ENCODE measurements at places on chromosomes 1 and 21.

- no peak for DNase-seq
Observed at GRCh38 chr1:77899647-77900320, 11.4 kb downstream of the NEXN start.

- DNase-seq, result peak; percentile 44
Observed at GRCh38 chr1:119613769-119614720, 34.0 kb downstream of the ZNF697 start.

DNA sequence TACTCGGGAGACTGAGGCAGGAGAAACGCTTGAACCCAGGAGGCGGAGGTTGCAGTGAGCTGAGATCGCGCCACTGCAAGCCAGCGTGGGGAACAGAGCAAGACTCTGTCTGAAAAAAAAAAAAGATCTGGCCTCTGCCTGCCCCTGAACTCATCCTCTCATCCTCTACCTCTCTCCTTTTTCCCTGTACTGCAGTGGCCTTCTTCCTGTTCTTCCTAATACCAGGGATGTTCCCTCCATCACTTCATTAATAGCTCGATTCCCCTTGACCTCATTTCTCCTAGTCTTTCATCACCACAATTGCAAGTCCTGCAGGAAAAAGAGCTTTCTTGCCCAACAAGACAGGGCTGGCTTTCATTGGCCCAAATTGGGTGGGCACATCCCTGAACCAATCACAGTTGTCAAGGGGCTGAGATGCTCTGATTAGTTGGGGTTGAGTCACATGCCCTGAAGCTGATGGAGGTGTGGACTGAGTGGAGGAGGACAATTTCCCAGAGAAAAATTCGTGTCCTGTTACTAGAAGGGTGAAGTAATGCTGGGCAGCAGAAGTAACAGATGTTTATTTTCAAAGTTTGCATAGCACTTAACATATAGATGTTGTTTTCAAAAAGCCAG is 86.8 kb upstream of the PUM1 start:
- no peak for DNase-seq

DNA sequence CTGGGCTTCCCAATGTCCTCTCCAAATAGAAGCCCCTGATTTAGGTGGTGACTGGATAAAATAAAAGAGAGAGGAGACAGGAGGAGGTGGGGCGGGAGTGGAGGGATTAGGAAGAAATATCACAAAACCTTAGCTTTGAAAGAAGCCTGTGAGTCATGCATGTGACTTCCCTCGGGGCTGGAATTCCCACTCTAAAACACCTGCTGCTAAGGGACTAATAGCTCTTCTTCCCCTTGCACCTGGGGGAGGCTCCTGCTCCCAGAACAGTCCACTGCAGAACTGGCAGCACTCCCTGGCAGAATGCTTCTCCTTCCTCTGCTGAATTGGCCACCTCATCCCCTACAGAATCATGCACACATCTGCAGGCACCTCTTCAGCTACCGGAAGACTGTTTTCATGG is 207.2 kb downstream of the ATG4C start:
- no peak for DNase-seq

GRCh38 chr1:185376840-185377635 is 60.0 kb upstream of the IVNS1ABP start:
- no peak for DNase-seq

DNA sequence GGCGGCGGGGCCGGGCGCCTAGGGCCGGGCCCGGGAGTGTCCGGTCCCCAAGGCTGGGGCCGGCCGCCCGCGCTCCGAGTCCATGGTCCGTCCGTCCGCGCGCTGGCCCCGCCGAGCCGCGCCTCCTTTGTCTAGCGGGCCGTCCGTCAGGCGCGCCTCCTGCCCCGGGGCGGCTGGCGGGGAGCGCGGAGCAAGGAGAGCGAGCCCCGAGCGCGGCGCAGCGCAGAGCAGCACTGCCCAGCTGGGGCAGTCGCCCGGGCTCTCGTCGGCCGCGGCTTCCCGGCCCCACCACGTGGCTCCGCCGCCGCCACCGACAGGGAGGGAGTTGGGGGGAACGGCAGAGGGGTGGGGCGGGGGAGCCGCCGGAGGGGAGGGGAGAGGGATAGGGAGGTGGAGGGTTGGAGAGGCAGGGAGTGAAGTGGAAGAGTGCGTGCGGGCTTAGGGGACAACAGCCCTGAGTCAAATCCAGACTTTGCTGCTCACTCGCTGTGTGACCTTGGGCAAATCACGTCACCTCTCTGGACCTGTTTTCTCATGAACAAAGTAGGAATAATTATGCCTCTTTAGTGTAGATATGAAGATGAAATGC is at the start of gene NKAIN1:
Gene NKAIN1, minus strand, starts transcription at position 235 of the 589 bp plus-strand sequence. CDS start 340 bp downstream, outside the sequence.
- no peak for DNase-seq

- DNase-seq, result peak; percentile 87
Observed at GRCh38 chr1:153536012-153536670, 350 bp upstream of the S100A6 start.

DNA sequence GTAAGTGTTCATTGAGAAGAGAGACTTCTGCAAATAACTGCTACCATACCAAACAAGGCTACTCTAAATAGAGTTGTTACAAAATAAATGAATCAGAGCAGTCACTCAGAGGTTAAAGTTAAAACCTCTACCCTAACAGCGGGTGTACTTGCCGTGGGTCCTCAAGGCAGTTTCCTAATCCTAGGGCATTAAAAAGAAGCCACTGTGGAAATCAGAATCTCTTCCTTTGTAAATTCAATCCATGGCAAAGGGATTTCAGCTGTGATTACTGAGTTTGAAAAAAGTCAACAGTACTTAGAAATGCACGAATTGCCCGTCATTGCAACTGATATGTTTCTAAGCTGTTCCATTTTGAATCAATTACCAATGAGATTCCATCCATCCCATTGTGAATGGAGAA is 13.5 kb downstream of the TBX15 start:
- DNase-seq, result no peak

DNA sequence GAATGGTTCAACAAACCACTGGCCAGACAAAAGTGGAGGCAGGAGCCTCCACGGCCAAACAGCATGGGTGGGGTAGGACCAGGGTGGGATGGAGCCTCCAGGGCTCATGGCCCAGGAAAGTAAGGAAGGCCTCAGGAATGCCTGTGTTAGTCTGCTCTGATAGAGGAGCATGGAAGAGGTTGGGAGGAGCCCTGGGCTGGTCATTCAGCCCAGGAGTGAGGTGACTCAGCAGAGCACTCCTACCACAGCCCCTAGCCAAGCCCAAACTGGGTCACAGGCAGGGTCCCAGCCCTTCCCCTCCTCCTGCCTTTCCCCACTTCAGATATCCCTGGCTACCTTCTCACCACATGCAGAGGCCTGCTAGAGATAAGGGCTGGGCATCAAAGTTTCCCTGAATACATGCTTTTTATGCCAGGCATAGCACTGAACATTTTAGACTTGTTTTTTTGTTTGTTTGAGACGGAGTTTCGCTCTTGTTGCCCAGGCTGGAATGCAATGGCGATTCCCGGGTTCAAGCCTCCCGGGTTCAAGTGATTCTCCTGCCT is 3.1 kb upstream of the SHISA4 start:
- DNase-seq, result no peak

- no peak for DNase-seq
Observed at GRCh38 chr1:67988066-67988465, 62.4 kb downstream of the DIRAS3 start.

DNA sequence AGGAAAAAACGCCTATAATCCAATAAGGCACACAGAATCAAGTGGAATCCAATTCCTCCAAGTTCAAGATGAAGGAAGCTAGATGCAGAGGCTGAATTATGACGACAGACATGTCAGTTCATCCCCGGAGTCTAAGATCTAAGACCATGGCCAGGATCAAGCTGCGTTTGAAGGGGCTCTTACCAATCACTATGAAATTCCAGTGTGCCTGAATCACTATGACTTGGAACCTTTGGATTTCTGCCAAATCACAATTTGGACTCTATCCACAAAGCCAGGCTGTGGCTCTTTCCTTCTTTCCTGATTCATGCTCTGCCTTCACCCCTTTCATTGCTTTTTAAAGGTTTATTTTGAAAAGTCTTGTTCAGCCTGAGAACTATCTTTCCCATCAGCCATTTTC is 17.1 kb downstream of the OLIG2 start:
- DNase-seq, result no peak

DNA sequence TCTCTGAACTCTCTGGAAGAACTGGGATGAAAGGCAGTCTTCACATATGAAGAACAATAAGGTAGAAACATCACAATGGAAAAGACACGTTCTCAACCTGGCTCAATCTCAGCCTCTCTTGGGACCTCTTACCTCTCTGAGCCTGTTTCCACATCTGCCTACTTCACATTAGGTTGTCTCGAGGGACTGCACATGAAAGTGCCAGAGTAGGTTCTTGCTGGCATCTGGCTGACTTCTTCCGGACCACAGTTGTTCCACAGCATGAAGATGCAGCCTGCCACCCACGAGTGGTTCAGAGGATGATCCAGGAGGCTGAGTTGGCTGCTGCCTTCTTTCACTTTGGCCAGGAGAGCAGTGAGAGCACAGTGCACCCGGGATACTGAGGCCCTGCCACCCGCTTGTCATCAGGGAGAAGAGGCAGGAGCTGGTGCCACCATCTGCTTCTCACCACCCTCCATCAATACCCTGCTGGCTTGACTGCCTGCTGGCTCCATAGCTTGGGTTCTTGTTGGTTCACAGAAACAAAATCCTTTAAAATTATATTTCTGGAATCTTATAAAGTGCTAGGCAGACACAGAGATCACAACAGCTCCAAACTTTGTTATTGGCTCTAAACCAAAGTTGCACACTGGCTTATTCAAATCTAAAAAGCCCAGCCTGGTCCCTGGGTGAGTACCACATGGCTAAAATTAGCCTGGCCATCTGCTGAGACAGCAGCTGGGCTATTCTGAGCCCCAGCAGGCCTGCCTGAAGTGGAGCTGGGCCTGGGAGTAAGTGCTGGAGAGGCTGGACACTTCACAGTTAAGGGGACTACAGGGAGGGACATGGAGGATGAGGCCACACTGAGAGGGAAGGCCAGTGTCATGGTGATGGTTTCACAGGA is 46.9 kb upstream of the LIN9 start:
- no peak for DNase-seq

DNA sequence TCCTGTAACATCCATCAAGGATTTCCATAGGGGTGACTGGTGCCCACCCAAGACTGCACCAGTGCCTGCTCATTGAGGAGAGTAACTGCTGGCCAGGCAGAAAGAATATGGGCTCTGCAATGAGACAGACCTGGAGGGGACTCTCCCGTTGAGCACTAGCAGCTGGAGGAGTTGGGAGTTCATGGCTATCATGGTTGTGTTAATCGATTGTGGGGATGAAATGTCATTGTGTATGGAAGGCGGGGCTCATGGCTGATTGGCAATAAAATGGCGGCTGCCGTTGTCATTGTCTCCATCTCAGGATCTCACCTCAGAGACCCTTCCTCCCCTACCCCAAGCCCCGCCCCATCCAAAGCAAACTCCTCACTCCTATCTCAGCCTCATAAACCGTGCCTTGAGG is 3.9 kb downstream of the TMEM125 start:
- no peak for DNase-seq

DNA sequence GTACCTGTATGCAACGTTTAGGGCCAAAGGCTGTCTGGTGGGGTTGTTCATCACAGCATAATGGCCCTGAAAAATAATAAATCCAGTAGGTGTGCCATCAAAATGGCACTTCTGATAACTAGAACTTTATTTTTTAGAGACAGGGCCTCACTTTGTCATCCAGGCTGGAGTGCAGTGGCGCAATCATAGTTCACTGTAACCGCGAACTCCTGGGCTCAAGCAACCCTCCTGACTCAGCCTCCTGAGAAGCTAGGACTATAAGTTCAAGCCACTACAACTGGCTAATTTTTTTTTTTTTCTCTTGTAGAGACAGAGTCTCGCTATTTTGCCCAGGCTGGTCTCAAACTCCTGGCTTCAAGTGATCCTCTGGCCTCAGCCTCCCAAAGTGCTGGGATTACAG is 4.7 kb downstream of the SNAPIN start:
- no peak for DNase-seq

- DNase-seq, result no peak
Observed at GRCh38 chr1:106651028-106651762, 405.3 kb upstream of the PRMT6 start.

DNA sequence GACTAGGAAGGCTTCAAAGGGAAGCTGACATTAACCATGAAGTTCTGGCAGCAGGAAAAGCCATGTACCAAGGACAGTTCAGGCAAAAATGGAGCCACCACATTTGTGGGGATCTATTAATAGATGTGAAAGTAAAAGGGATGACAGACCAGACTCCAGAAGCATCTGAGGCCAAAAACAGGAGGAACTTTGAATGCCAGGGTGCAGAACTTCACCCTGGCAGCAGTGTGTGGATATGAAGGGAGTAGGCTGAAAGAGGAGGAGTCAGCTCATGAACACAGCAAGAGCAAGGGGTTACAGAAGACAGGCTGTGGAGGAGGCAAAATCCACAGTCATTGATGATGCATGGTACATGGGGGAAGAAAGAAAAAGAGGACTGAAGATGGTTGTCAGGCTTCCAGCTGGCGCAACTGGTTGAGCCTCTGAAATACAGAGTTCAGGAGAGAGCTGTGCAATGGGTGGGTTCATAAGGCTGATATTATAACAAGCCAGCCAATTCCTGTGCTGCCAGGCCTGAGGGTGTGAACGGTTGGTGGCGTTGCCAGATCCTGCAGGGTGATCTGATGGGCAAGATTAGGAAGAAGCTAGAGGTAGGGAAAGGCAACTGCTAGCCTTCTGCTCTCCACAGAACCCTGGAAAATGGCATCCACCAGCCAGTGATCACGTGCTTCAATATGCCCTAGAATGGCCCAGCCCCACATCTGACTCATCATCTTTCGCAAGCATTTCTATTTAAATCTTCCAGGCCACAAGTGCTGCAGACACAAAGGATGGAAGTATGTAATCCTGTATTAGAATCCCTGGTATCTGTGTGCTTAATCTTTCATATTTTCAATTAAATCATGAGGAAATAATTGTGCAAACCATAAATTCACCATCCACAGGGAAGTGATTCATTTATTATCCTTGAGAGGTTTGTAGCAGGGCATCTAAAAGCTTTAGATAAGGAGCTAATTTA is 81.9 kb downstream of the SLC25A24 start:
- no peak for DNase-seq

- DNase-seq, result no peak
Observed at GRCh38 chr1:211610779-211611556, 32.0 kb upstream of the SLC30A1 start.

- no peak for DNase-seq
Observed at GRCh38 chr1:218390618-218391017, 45.5 kb downstream of the TGFB2 start.

DNA sequence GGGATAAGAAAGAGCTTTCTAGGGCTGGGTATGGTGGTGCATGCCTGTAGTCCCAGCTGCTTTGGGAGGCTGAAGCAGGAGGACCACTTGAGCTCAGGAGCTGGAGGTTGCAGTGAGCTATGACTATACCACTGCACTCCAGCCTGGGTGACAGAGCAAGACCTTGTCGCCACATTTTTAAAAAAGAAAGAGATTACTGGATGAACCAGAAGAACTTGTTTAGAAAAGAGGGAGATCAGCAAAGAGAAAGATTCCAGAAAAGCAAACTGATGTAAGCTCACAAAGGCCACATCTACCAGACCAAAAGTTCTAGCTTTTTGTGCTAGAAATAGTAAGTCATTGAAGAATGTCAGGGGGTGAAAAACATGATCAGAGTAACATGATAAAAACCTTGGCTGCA is 117.6 kb downstream of the KIAA0319L start:
- no peak for DNase-seq

GRCh38 chr21:45332981-45333582 is 45.4 kb upstream of the POFUT2 start:
- DNase-seq, result no peak
